Midbrain (tissue), 1 donor: ENCODE measurements at places on chromosomes 2 and 18.

DNA sequence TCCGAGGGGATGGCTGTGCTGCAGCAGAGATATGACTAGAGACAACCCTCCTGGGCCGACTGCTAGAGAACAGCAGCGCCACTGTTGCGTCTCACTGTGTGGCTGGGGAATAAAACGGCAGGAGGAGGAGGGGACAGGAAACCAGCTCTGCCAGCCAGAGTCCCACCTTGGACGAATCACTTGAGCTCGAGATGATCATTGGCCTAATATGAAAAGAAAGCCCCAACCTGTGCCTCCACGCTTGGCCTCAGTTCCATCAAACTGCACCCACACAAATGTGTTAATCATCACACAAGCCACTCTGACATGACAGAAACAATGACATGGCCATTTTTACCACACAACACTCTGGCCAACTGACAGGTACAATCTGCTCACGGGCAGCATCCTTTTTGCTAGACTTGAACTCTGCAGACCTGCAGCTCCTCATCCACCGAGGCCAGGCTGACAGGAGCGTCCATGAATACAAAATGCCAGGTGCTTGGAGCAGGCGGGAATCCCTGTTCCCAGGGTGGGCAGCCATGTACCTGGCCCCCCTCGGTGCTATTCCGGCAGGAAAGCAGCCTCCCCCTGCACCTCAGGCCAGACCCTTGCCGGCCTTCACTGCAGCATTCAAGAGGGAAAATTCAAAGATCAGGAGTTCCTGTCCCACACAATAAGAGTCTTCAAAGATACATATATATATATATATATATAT lies 52.3 kb downstream of the PARD6G start:
- no peak for DNase-seq

DNA sequence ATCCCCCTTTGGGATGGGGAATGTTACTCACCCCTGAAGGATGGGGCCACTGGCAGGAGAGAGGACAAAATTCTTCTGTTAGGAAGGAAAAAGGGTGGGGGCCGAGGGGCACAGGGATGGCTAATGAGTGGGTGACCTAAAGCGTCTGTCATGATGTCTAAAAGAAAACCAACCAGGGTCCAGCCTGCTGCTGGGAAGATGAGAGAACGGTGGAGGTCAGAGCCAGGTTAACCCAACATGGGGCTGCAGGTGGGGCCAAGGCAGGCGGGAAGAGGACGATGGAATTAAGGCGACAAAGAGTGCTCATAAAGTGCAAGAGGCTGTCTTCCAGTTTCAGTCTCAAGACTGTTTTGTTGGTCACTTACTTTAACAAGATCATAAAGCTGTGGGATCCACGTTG lies 90.2 kb downstream of the SMIM21 start:
- no peak for DNase-seq

GRCh38 chr2:25358249-25358815 lies 16.6 kb upstream of the DNMT3A start:
- DNase-seq = no peak

DNA sequence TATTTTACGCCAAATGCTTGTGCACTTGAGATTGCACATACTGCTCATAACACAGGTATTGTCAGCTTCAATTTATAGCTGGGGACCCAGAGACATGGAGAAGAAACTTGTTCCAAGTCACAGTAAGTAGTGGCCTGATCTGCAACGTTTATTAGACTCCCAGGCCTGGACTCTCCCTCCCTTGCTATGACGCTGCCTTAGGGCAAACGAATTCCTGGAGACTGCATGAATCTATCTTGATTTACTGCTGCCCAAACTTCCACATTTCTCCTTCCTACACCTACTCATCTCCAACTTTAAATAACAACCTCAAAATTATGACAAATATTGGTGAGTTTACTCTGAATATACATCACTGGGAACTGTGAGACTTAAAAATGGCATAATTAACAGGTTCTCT lies 145.1 kb upstream of the CCDC195 start:
- DNase-seq = no peak

- DNase-seq = no peak
Measured at GRCh38 chr2:190084704-190085103, 22.2 kb upstream of the MSTN start.

- no peak for DNase-seq
Measured at GRCh38 chr2:191857259-191857805, 10.4 kb upstream of the CAVIN2 start.

- DNase-seq = no peak
Measured at GRCh38 chr2:126542247-126542646, 113.7 kb upstream of the GYPC start.

DNA sequence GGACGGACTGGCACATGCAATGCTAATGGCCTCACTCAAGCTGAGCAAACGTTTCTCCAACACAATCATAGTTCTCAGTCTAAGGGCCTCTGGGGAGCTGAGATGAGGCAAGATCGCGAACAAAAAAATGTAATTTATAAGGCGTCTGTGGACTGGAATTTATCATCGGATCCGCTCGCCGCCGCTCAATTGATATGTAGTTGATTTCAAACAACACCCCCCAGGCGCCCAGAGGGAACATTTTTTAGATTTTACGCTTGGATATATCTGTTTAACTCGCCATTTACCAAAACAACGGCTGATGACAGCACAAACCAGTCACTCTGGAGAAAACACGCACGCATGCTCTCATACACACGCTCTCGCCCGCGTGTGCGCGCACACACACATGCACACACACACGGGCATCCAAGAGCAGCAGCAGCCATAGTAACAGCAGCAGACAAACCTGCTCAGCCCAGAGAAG lies 335.8 kb downstream of the SMAD2 start:
- DNase-seq = no peak

DNA sequence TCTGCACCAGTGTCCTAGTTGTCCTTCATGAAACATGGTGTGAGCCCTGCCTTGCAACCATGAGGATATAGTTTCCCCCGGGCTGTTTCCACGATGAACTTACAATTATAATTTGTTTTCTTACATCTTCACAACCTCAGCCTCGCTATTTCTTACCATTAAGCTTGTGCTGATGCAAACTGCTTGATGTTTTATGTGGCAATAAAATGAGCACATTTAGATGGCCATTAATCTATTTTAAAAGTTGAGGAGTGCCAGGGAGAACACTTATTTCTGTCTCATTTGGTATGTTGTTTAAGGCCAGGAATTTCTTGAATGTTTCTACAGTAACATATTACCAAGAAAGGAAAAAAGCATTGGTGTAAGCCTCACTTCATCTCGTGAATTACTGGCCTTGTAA lies 214.5 kb upstream of the SLC8A1 start:
- no peak for DNase-seq
